ENCODE measurements at places on chromosomes 1 and 21.

DNA sequence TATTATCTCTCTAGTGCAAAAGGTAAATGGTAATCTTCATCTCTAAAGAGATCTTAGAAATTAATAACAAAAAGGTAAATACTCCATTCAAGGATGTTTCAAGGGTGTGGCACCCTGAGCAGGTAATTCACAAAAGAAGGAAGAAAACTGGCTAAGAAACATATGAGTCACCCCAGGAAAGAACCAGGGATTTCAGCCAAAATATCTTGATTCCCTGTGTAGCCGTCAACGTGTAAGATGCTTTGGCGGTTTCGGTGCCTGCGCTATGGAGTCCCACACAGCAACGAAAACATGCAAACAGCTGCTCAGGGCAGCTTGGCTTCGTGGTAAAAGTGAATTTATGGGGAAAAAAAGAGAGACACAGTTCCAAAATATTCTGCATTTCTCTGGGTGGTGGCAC, 3.7 kb downstream of the ITGB2 start:
- no peak for DNase-seq

- DNase-seq = no peak
Observed at GRCh38 chr1:204730826-204731459, 45.4 kb upstream of the LRRN2 start.

DNA sequence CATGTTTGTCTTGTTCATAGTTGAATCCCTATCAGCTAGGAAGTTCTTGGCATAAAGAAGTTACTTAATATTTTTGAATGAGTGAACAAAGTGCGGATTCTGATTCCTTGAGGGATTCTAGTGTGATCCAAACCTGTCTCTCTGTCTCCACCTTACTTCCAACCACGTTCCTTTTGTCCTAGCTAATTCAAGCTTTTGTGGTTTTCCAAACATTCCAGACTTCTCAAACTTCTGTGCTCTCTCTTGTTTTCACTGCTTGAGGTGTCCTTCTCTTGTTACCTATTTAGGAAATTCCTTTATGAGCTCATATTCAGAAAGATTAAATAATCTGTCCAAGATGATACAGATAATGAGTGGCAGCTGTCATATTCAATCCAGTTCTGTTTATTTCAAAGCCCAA, 353.2 kb downstream of the PTBP2 start:
- DNase-seq = no peak

- DNase-seq = no peak
Observed at GRCh38 chr1:236150311-236150955, 8.1 kb downstream of the GPR137B start.

- DNase-seq = no peak
Observed at GRCh38 chr1:17531682-17532487, 7.6 kb upstream of the ARHGEF10L start.

GRCh38 chr1:69055194-69055593, 512.5 kb upstream of the LRRC7 start:
- DNase-seq = no peak

GRCh38 chr21:29514652-29515247, 216.0 kb downstream of the BACH1 start:
- DNase-seq = no peak

GRCh38 chr1:159122005-159122621, 45.5 kb upstream of the AIM2 start:
- no peak for DNase-seq

GRCh38 chr21:44658913-44659595, 1.3 kb downstream of the KRTAP12-3 start:
- DNase-seq = no peak
